ENCODE measurements at places on chromosomes 5 and 9.
A peak's percentile ranks its signal among the peaks of the same experiment; 100 is the strongest.

- peak; percentile 68 for DNase-seq
Measured at GRCh38 chr5:143161885-143162540, 241.5 kb downstream of the NR3C1 start.

DNA sequence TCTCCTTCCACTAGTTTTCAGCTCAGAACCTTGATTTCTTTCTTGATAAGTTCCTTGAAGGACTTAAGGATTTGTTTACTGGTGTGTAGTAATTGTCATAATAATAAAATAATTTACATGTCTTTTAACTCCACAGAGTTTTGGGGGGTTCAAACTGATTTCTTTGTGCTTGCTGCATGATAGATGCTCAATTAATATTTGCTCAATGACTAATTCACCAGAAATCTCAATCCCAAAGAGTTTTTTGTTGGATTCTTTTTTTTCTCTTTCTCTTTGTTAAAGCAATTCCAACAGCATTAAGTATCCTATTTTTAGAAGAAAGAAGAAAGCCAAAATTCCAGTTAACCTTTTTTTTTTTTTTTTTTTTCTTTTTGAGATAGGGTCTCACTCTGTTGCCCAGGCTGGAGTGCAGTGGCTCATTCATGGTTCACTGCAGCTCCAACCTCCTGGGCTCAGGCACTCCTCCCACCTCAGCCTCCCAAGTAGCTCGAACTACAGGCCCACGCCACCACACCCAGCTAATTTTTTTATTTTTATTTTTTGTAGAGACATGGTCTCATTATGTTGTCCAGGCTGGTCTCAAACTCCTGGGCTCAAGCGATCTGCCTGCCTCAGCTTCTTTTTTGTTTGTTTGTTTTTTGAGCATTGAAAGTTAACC, 10.8 kb downstream of the FAF2 start:
- no peak for DNase-seq

- DNase-seq: no peak
Measured at GRCh38 chr9:89051421-89052025, 60.3 kb downstream of the S1PR3 start.

- DNase-seq: no peak
Measured at GRCh38 chr5:152644029-152644728, 239.1 kb upstream of the NMUR2 start.

GRCh38 chr5:3302228-3302627, 293.4 kb upstream of the IRX1 start:
- DNase-seq: no peak

DNA sequence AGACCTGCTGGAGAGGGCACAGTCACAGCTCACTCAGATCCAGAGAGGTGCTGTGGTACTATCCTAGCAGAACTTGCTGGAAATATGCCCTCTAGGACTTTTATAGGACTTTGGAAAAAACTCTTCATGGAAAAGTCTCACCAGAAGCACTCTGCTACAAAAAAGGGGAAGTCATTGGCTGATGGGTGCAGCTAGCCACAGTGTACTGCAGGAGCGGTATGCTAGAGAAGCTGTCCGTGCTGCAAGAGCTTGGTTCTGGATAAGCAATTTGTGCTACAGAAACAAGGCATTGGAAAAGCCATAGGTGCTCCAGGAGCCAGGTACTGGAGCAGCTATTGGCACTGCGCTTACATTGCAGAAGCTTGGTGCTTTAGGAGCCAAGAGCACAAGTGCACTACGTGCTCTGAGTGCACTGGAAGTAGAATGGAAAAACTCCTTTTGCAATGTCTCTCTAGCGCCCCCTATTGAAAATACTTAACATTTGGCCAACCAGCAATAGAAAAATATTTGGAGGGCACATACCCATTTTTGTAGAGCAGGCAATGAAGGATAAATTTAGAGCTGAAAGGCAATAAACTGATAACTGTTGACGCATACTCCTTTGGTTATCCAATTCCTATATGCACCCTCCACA, 83.4 kb downstream of the MEGF10 start:
- no peak for DNase-seq

DNA sequence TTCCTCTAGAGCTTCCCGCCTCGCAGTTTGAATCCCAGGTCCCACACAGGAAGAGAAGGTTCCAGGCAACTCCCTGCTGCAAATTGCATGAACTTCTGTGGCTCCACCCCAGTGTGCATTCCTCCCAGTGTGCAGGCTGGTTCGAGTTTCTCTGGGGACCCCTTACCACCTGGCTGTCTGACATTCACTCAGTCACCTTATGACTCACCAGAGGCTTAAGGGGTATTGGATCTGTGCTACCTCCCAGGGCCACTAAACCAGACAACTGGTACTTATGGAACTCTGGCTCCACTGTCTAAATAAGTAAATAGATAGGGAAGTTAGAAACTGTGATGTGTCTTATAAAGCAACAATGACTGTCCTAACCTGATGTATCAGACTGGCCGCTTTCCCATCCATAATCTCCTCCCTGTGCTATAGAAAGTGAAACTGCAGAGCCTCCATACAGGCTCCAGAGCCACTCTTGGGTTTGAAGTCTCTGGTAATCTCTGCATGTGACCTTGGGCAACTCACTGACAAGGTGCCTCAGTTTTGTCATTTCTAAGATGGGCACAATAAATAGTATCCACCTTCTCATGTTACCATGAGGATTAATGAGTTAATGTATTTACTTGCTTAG, 720.6 kb downstream of the SEMA5A start:
- DNase-seq: no peak

DNA sequence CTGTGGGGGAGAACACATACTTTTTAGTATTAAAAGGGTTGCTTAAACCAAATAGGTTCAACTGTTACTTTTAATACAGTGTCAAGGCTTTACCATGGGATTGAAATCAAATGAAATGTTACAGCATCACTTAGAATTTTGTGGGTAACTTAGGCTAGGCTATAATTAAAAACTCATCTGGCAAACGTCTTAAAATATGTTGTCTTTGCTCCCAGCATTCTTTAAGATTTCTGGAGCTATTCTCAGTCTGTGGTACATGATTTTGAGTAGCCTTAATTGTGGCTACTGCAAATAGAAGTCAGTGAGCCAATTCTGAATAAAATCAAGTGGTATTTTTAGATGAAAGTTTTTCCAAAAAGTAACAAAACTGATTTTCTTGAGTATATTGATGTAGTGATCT, 30.7 kb downstream of the UHRF2 start:
- DNase-seq: peak; percentile 12

DNA sequence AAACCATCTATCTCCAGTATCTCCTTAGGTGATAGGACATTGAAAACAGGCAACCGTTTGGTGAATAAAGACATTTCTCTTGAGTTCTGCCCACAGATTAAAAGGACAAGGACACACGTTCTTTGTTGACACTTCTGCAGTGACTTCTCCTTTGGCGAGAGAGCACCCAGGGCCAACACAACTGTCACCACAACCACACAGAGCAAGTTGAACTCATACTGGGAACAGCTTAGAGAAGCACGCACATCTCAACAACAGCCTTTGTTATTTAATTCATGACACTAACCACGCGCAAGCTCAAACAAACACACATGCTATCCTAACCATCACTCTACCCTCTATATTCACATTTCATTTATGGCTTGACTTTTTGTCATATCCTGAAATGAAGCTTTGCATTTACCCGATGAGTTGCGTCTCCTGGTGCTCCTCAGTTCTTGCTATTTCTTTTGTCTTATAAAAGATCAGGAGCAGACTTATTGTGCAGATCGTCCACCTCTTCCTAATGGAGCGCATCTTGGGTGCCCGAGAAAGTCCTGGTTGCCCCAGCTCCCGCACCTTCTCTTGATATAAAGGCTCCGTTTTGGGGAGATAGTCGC, 543 bp downstream of the ST8SIA4 start:
- DNase-seq: no peak

DNA sequence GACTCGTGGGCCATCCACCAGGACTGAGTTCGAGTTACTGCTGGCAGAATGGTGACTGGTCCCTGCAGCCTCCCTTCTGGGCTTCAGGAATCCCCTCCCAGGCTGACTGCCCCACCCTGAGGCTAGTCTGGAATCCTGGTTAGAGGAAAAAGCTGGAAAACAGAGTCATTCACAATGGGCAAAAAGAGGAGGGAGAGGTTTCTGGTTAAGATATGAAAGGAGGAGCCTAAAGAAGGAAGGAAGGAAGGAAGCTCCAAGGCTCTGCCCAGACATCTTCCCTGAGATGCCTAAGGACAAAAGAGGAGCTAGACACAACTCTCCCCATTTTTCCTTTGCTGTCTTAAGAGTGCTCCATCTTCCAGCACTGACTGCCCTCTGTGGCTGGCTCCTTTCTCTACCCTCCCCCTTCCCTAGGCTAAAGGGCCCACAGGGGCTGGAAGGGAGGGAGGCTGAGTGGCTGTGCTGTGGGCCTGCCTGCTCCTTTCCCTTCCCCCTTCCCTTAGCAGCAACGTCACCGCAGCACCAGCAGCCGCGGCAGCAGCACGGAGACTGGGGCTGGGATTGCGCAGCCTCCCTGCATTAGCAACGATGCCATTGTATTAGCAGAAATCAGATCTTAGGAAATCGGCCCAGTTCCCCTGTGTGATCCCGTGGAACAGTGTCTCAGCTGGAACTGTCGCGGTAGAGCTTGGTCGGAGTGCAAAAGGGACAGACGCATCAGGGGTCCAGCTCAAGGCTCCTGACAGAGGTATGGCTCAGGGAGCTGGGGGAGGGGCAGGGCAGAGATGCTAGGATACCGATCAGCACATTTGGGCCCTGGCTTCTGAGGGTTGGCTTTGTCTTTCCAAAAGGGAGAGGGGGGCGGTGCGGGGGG, 48.7 kb downstream of the RUSC2 start:
- DNase-seq: peak; percentile 80
